ENCODE measurements at places on chromosomes 6 and 20. TPM values are rescaled to one million over a fixed set of nuclear protein-coding genes. Genes with fewer than 3 reads are reported as not detected.
A peak's percentile ranks its signal among the peaks of the same experiment; 100 is the strongest.

- no peaks in the 10 kb centered on the region for H3K36me3 ChIP-seq
- DNase-seq = peak; percentile 34
- peaks cover 40% of the 10 kb centered on the region for H3K27me3 ChIP-seq
Observed at GRCh38 chr6:106927531-106928398, 46.8 kb downstream of the CD24 start.

The PTK7 gene
- 0.23 TPM for total RNA-seq

GRCh38 chr6:45899683-45899946 is 116.0 kb downstream of the CLIC5 start:
- no peaks in the 10 kb centered on the region for H3K27me3 ChIP-seq
- DNase-seq = no peak
- H3K4me3 ChIP-seq = no peak overlapping the region
- H3K27ac ChIP-seq = no peak overlapping the region
- H3K36me3 ChIP-seq = peaks cover 7% of the 10 kb centered on the region

GRCh38 chr20:1803061-1803931 is 91.9 kb upstream of the SIRPA start:
- peaks cover 10% of the 10 kb centered on the region for H3K4me1 ChIP-seq
- peaks cover 59% of the 10 kb centered on the region for H3K27me3 ChIP-seq
- peak overlapping the region; percentile 26 for H3K4me3 ChIP-seq
- DNase-seq = peak; percentile 23
- H3K36me3 ChIP-seq = no peaks in the 10 kb centered on the region

- DNase-seq = no peak
- peaks cover 5% of the 10 kb centered on the region for H3K36me3 ChIP-seq
- peaks cover 21% of the 10 kb centered on the region for H3K4me1 ChIP-seq
- H3K4me3 ChIP-seq = no peak overlapping the region
Observed at GRCh38 chr6:167078745-167079144, 44.2 kb upstream of the CCR6 start.

The SLC35B2 gene
- total RNA-seq = 35.8 TPM

- H3K36me3 ChIP-seq = no peaks in the 10 kb centered on the region
- DNase-seq = no peak
- H3K4me3 ChIP-seq = no peak overlapping the region
- no peak overlapping the region for H3K27ac ChIP-seq
Observed at GRCh38 chr20:37919389-37920040, 16.6 kb downstream of the VSTM2L start.

The ADGB gene
- not detected for total RNA-seq

DNA sequence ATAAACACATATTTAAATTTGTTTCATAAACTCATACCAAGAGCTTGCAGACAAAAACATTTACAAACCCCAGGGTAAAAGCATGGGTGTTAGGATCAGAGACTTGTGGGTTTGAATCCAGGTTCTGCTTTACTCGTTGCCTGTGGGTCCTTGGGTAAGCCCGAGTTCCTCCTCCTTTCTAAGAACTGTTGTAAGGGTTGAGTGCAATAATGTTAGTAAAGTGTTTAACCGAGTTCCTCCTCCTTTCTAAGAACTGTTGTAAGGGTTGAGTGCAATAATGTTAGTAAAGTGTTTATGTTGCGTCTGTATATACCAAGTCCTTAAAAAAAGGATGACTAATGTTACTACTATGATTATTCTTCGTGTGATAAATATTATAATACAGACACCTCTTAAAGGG is 18.7 kb downstream of the CCDC170 start:
- no peak for DNase-seq
- peaks cover 9% of the 10 kb centered on the region for H3K4me1 ChIP-seq
- no peak overlapping the region for H3K4me3 ChIP-seq
- no peak overlapping the region for H3K27ac ChIP-seq

The SCP2D1 gene
- total RNA-seq = not detected

DNA sequence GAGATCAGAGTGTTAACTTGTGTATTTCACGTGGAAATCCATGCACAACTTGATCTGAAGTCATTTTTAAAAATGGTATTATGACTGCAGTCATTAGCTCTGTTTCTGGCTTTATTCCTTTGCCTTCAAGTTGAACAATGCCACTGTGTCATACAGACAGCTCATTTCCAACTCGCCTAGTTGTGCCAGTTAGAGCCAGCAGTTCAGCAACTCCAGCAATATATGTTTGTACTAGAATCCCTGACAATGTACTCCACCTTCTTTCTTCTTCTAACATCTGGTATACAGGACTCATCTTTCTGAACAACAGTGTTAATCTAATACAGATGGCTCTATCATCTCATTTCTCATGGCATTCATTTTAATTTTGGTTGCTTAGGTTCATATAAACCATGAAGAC is 418.3 kb upstream of the POU3F2 start:
- H3K36me3 ChIP-seq = no peaks in the 10 kb centered on the region
- no peaks in the 10 kb centered on the region for H3K27me3 ChIP-seq
- no peaks in the 10 kb centered on the region for H3K4me1 ChIP-seq
- no peak overlapping the region for H3K27ac ChIP-seq
- DNase-seq = no peak

The NMBR gene
- total RNA-seq = not detected

- DNase-seq = no peak
- no peak overlapping the region for H3K4me3 ChIP-seq
- no peaks in the 10 kb centered on the region for H3K4me1 ChIP-seq
- no peak overlapping the region for H3K27ac ChIP-seq
Observed at GRCh38 chr6:76441875-76442274, 369.4 kb upstream of the IMPG1 start.

DNA sequence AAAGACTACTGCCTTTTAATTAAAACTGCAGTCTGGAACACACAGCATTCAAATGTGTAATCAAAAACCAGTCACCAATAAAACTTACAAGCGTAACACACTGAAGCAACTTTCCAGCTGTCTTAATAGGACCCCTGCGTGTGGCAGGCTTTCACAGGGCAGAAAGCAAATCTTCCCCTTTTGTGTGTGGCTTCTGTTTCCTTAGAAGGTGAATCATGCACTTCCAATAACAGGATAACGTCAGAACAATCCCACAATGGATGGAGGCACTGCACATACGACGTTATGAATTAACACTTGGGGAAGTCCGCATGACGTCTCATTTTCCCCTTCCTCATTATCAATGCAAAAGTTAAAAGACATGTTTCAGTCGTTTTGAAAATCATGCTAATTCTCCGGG is 44.8 kb downstream of the INSM1 start:
- H3K27ac ChIP-seq = no peak overlapping the region
- H3K4me1 ChIP-seq = peaks cover 2% of the 10 kb centered on the region
- no peak overlapping the region for H3K4me3 ChIP-seq
- no peaks in the 10 kb centered on the region for H3K36me3 ChIP-seq

DNA sequence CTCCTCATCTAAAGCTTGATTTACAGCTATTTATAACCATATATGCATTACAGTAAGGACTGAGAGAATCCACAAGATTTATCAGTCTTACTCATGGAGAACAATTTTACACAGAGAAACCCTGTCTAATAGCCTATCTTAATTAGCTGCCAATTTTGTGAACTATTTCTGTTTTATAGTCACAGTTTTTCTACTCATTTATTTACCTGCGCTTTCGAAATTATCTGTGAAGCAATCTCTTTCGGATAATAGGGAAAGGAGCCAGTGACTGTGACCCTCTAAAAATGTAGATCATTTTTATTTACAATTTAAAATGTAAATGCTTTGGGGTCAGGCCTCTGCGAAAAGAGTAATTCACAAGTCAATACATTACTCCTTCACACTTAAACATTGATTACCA is 98.1 kb downstream of the TSHZ2 start:
- no peaks in the 10 kb centered on the region for H3K27me3 ChIP-seq
- H3K4me1 ChIP-seq = peaks cover 22% of the 10 kb centered on the region
- no peak for DNase-seq

The ACTR5 gene
- total RNA-seq = 9.4 TPM

The SLC35F1 gene
- total RNA-seq = 0.05 TPM

GRCh38 chr6:122969999-122970533 is 26.0 kb upstream of the CLVS2 start:
- H3K27ac ChIP-seq = no peak overlapping the region
- H3K27me3 ChIP-seq = no peaks in the 10 kb centered on the region
- no peak overlapping the region for H3K4me3 ChIP-seq
- no peak for DNase-seq
- no peaks in the 10 kb centered on the region for H3K36me3 ChIP-seq
- H3K4me1 ChIP-seq = no peaks in the 10 kb centered on the region

DNA sequence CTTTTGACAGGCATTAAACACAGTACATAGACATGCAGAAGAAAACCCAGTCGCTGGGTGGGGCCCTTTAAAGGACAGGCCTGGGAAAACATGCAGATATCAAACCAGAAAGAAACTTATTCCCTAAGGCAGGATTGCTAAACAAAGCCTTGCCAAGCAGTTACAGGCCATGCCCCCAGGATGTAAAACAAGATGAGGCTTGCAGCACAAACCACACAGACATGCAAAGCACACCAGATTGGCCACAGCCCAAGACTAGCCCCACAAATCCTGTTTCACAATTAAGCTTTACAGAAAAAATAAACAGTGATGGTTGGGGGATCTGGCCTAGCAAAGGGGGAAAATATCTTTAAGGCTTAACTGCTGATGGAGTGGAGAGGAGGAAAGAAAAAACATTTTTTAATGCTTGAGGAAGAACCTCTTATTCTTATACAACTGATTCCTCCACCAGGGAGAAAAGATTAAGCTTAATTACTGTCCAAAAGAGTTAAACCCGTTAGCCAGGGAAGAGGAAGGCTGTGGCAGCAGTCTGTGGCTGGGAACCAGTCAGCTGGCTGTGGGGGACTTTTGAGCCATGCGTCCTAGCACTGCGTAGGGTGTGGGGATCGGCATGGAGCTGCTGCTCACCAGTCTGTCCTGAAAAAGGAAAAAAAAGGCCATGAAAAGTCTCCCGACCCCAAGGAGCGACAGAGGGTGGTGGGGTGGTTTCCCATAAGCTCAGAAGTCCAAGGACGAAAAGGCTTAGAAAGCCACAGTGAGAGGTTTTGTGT is 28.4 kb downstream of the COL19A1 start:
- H3K4me1 ChIP-seq = peaks cover 2% of the 10 kb centered on the region
- no peaks in the 10 kb centered on the region for H3K27me3 ChIP-seq
- no peak for DNase-seq
- no peak overlapping the region for H3K27ac ChIP-seq
- H3K4me3 ChIP-seq = no peak overlapping the region
